IMR-90 (cell line): ENCODE measurements at places on chromosomes 16 and 17.

GRCh38 chr16:74698222-74698621 lies 2.4 kb downstream of the MLKL start:
- peak; percentile 8 for DNase-seq

GRCh38 chr16:269061-269796 lies 6.5 kb downstream of the RGS11 start:
- DNase-seq: no peak

DNA sequence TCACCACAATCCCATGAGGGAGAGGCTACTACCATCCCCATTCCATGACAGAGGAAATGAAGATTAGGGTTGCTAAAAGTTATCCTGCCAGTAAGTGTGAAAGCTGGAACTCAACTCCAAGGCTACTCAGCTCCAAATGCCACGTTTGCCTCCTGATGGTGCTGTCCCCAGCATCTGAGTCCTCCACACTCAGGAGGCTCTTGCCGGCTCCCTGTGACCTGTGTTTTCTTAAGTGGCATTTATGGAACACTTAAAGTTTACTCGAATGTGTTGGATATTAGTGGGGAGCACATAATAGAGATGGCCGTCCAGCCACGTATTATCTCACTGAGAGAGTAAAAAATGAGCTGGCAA lies 267.9 kb downstream of the CBLN1 start:
- DNase-seq: no peak

DNA sequence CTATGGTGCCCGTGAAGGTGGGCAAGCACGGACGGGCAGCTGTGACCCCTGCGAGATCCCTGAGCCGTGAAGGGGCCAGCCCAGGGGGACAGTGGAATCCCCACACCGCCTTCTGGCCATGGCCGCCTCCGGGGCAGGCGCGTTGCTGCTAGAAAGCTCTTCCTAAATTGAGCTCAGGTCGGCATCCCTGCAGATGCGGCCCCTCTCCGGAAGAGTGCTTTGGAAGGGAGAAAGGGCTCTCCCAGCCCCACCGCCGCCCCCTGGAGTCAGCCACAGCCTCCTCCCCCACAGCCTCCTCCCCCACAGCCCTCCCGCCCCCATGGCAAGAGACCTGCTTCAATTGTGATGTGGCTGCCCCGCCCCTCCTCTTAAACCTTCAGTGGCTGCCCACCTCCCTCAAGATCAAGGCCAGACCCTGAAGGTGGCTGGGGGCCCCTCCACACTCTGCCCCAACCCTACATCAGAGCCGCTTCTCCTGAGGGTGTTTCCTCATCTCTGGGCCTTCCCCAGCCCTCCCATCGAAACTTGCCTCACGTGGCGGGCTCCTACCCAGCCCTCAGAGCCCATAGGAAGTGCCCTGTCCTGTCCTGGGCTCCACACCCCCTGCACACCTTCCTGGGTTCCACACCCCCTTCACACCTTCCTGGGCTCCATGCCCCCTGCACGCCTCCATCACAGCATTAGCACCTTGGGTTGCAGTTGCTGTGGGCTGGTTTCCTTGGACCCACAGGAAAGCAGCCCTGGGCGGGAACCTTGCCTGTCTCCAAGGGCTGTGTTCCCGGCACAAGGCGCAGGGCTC lies 5.5 kb upstream of the CBFA2T3 start:
- no peak for DNase-seq

- DNase-seq: no peak
These were observed 32.7 kb upstream of the SSTR2 start for GRCh38 chr17:73132085-73132492.

DNA sequence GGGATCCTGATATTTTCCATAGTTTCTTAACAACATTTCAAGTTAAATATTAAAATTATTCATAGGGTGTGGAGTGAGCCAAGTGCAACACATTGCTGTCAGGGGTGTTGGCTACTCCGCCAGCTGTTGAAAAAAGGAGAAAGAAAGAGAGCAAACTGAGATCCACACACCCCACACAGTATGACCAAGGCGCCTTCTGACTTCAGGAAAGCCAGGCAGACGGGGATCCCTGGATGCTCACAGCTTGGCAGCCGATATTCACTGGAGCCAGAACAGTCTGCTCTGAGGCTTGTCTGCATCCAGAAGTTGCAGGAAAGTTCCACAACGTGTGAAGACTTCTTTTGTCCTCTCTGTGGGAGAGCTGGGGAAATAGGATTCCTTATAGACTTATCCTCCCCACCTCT lies 9.3 kb downstream of the CHD9NB start:
- no peak for DNase-seq

DNA sequence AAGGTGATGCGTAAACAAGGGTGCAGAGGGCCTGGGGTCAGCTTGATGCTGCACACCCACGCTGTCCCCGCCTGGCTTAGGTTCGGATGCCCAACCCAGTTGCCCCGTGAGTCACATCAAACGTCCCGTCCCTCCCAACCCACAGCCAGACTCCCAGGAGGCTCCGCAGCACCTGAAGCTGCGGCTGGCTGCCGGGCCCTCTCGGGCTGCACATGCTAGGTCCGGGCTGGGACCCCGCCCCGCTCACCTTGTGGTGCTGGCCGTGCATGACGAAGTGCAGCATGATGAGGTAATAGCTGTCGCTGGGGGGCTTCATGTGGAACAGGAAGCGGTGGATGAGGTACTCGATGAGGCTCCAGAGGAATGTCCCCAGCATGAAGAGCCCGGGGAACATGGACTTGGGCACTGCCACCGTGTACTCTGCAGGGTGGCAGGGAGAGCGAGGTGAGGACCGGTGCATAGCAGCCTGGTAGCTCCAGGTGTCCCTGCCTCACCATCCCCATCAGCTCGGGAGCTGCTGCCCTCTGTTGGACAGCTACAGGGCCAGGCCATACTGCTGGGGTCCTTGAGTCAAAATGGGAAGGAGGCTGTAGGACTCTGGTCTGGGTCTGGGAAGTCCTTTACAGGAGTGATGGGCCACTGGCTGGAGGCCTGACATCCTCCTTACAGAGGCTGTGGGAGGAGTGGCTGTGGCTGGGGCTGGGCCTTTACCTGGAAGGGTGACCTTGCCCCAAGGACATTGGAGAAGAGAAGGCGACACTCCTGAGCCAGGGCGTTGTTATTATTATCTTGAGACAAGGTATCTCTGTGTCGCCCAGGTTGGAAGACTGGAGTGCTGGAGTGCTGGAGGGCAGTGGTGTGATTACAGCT lies 18.3 kb upstream of the MLKL start:
- DNase-seq: no peak

GRCh38 chr17:31266042-31266441 lies 31.0 kb downstream of the OMG start:
- DNase-seq: no peak

GRCh38 chr17:33109336-33110072 lies 117.9 kb downstream of the SPACA3 start:
- DNase-seq: no peak

DNA sequence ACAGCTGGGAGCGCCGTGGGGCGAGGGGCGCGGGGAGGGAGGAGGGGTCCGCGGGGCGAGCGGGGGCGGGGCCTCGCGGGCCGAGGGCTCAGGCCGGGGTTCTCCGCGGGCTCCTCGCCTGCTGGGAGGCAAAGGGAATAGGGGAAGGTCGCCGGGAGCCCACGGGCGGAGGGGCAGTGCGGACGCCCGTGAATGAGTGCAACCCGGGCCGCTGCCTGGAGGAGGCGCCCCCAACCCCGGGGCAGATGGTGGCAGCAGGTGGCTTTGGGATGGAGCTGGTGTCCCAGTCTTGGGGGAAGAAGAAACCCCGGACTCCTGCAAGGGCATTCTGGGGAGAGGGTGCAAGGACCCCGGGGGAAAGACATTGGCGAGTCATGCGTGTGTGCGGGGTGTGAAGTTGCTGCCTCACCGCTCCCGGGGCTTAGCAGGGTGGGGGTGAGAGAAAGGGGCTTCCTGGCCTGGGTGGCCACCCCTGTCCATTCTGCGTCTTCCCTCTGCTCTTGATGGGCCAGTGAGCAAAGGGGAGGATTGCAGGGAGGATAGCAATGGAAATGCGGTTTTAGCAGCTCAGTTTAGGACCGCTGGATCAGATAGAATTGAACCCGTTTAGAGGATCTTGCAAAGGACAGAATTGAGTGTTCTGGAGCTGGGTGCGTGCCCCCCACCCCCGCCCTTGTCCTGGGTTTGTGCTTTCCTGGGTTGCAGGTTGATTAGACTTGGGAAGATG lies 526 bp downstream of the KIAA0513 start:
- no peak for DNase-seq

- DNase-seq: no peak
These were observed 9.6 kb downstream of the JPT2 start for GRCh38 chr16:1687427-1688316.

DNA sequence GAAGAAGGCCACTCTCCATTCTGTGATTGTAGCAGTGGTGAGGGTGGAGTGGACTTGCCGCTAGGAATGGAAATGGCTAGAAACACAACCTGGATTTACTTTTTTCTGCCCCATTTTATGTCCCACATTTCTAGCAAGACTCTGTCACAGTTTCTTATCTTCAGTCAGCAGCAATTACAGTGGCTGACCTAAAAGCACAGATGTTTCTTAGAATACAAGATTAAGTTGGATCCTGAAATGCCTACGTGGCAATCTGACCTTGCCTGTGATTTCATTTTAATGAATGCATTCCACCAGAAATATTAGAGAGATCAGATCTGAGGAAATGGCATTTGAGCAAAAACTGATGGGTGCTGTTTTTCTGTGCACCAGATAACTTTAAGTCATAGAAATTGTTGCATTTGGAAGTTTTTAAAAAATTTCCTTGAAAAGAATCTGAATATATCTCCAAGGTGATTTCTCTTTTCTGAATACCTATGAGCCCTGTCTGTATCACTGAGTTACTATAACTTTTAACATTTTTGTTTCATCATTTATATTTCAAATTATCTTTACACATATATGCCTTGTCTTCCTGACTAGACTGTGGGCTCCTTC lies 5.4 kb downstream of the HEATR3 start:
- DNase-seq: no peak

DNA sequence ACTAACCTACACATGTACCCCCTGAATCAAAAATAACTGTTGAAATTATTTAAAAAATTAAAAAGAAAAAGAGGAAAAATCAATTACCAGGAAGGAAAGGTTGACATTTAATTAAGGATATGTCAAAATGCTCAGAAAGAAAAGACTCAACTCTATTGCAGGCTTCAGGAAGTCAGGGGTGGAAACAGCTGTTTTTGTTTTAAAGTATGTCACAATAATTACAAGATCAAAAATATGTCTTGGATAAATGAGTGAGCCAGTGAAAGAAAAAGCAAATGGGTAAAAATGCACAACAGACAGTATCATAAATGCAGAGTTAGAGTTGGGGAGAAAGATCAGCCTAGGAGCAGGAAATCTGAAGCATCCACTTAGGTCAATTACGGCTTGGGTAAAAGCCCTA lies 146.0 kb downstream of the CDH11 start:
- DNase-seq: no peak

DNA sequence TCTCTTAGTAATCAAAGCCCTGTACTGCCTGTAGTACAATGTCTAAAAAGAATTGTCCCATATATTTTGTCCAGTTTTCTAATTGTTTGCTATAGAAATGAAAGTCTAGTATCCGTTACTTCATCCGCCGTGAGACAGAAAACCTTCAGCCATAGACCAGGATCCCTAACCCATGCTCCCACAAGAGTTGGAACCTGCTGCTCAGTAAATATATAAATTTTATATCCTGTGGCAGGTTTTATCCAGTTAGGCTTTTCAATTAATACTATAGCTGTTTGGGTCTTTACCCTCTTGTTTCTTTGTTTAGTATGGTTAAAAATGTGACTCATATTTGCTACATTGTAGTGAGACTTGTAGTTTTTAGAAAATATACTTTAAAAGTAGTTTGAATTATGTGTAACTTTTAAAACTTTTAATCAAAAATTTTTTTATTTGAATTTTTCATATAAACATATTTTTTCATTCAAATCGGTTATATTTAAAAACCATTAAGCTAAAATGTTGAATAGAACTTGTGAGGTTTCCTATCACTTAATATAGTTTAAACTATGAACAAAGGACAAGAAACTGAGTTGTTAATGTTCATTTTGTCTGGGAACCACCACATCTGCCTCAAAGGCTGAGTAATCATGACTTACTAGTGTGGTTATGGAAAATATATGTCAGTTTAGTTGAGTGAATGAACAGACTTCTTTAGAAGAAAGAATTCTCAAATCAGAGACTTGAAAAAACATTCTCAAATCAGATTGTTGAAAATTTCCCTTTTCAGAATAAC lies 54.8 kb downstream of the VMP1 start:
- DNase-seq: peak; percentile 89

DNA sequence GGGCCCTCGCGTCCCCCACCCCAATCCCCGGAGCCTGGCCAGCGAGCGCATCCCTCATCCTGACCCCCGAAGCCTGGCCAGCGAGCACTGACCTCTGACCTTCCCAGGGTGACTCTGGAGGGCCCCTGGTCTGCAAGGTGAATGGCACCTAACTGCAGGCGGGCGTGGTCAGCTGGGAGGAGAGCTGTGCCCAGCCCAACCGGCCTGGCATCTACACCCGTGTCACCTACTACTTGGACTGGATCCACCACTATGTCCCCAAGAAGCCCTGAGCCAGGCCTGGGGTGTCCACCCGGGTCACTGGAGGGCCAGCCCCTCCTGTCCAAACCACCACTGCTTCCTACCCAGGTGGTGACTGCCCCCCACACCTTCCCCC lies 2.3 kb downstream of the TPSD1 start:
- DNase-seq: no peak

GRCh38 chr16:60776281-60776680 lies 1260.0 kb downstream of the CDH8 start:
- no peak for DNase-seq

DNA sequence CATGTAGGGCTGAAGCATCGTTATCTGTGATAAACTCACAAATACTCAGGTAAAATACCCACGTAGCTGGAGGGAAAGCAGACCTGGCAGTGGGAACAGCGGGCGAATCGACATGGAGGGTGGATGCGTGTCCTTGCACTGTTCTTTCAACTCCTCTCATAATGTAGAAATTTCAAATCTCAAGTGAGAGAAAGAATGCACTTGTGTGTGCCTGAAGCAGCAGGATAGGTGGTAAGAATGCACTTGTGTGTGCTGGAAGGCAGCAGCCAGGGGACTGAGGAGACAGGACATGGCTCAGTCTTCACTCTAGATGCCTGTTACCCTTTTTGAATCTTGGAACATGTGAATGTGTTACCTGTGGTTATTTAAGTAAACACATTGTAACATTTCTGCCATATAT lies 10.4 kb downstream of the IFT140 start:
- no peak for DNase-seq

- no peak for DNase-seq
These were observed 4.0 kb upstream of the FA2H start for GRCh38 chr16:74778646-74779045.

DNA sequence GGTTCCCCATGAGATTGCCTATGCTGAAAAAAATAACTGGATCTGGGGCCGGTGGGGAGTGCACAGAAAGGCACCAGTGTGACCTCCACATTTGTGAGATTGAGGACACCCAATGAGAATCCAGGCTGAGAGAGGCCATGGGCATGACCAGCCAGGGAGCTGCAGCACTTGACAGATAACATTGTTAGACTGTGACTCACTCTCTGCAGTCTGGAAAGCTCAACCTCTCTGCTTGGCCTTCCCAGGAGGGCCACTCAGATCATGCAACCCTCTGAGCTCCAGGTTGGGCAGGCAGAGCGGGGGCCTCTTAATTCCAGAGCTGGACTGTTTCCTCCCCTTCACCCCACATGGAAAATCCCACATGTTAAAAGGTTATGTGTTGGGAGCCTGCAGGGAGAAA lies 30.1 kb downstream of the FZD2 start:
- DNase-seq: peak; percentile 91

GRCh38 chr17:14826358-14826757 lies 438.8 kb downstream of the PMP22 start:
- DNase-seq: no peak

- peak; percentile 94 for DNase-seq
These were observed 87.8 kb downstream of the SMG6 start for GRCh38 chr17:2215616-2216364.

GRCh38 chr16:2223942-2224486 lies 623 bp downstream of the E4F1 start:
- DNase-seq: peak; percentile 42
